CD4-positive, alpha-beta T cell treated with Interferon alpha-2 for 1 hour (primary cell): ENCODE measurements at places on chromosomes 2 and 18.

GRCh38 chr2:11998218-11998617 lies 251.8 kb downstream of the LPIN1 start:
- peak; percentile 17 for DNase-seq

DNA sequence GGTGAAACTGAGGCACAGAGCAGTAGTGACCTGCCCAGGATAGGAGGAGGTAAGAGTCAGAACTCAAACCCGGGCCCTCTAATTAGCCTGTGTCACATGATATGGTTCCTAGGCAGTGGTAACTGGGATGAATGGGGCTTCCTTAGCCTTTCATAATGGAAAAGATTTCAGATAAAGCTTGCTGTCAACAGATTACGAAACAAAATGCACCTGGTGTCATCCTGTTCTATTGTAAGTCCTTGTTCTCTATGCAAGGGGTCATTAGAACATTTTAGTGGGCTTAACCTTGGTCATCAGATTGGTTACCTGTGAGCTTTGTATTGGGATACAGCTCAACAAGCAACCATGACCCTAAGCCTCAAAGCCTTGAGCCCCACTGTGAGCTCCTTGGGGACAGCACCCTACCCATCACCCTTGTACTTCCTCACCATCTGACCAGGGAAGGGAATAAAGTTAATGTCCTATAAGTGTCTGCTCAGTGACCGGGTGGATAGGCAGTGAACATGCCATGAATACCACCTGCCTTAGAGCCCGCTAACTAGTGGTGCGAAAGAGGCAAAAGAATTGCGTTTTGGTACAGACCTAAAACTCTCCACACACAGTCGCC lies 70.3 kb upstream of the RMDN2 start:
- no peak for DNase-seq

DNA sequence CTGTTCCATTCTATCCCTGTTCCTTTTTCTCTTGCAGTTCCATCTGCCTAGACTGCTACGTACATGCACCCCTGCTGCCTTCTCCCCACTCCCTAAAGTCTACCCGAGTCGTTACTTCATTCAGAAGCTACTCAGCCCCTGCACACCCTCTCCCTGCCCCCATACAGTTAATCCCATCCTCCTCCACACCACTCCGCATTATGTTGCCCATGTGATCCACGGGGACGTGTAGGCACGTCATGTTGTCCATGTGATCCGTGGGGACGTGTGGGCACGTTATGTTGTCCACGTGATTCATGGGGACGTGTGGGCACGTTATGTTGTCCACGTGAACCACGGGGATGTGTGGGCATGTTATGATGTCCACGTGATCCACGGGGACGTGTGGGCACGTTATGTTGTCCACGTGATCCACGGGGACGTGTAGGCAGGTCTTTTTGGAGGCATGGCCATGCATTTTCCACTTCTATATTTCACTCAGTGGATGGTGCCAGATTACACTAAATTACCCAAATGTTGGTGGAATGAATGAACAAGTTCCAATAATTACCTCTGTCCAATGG lies 299.5 kb downstream of the DCDC2C start:
- no peak for DNase-seq

DNA sequence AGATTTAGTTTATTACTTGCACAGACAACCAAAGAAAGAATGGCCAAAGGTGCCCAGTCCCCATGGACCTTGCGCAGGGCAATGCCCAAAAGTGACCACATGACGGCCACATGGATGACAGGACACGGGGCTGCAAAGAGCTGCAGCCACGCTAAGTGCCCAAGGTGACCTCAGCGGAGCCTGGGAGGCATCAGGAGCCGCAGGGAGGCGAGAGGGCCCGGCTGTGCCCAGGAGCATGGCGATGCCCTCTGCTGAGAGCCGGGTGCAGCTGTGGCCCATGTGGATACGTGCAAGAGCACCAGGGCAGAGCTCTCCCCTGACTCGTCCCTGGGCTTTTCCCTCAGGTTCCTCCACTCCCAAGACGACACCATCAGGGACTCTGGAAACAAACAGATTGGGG lies 14.7 kb downstream of the HES6 start:
- no peak for DNase-seq

- DNase-seq: no peak
These were observed 258.5 kb downstream of the ALK start for GRCh38 chr2:29662861-29663260.

DNA sequence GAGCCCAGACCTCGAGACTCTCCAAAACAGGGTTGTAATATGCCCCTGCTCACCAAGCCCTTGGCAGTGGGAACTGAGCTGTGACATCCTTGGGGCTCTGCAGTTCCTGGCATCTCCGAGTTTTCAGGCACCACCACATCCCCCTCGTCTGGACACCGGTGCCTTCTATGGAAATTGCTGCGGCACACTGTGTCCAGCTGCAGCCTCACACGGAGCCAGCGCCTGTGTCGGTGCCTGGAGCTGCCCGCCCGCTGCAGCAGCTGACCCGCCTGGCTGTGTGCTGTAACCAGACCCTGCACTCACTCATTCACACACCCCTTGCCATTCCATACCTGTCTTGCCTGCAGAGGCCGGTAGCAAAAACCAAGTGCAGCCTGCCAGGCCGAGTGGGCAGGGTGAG lies 11.8 kb downstream of the IWS1 start:
- DNase-seq: no peak

DNA sequence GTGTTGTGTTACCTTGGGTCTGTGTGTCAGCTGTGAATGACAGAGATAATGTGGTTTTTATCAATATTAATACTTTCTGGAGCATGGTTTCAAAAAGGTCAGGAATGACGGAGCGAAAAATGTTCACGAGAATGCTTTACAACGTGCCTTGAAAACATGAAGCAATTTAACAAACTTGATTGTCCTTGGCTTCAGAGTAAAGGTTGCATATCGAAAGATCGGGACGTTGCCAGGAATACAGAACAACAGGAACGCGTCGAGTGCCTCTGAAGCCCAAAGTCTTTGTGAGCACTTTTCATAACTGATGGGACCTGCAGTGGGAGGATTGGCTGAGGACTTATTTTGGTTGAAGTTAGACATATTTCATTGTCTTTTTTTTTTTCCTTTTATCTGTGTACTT lies 206.1 kb downstream of the ZNF407 start:
- no peak for DNase-seq

GRCh38 chr18:68991286-68991685 lies 193.4 kb downstream of the CCDC102B start:
- no peak for DNase-seq

DNA sequence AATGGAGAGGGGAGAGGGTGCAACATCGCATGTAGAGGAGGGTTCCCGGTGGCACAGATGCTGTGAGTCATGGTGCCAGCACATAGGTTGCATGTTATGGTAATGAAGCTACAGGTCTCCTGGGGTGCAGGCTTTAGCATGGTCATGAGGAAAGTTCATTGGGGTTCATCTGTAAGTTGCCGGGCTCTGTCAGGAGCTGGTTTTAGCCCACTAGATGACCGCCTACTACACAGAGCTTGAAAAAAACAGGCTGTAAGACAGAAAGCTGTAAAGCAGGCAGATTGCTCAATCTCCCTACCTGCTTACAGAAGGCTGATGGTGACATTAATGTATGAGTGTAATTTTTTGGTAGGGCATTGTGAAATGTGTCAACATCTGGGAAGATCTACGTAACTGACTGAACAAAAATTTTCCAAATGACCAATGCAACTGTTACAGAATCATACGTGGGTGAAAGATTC lies 23.9 kb downstream of the DYSF start:
- peak; percentile 27 for DNase-seq

GRCh38 chr2:227856697-227857096 lies 14.7 kb upstream of the DAW1 start:
- DNase-seq: no peak

GRCh38 chr2:39994151-39994550 lies 215.1 kb upstream of the THUMPD2 start:
- no peak for DNase-seq

- DNase-seq: no peak
These were observed 53.3 kb upstream of the TUBA3E start for GRCh38 chr2:130251535-130251872.

- no peak for DNase-seq
These were observed 40.9 kb downstream of the KLHL29 start for GRCh38 chr2:23425885-23426262.

DNA sequence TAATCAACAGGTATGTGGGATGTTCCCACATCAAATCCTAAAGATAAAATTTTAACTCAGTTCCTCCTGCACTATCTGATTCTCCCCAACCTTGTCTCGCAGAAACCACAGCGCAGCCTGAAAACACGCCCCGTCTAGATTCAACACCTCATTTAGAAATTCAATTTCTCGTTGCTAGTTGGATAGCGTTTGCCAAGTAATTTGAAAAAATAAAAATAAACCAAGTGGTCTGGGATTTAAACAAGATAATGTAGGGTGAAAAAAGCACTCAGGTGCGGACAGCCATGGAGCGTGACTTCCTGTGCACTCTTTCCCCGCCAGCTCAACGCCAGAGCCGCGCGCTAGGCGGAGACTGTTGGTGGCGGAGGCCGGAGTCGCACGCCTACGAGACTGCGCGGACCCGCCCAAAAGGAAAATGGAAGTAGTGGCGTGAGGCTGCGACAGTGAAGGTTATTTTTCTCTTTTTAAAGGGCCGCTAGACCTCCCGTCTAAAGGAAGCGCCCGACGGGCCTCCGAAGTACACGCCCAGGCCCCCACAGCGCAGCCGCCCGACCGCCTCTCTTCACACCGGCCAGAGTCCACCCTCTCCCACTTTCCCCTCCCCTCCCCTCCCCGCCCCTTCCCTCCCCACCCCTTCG lies 615 bp upstream of the CCNT2 start:
- peak; percentile 90 for DNase-seq

DNA sequence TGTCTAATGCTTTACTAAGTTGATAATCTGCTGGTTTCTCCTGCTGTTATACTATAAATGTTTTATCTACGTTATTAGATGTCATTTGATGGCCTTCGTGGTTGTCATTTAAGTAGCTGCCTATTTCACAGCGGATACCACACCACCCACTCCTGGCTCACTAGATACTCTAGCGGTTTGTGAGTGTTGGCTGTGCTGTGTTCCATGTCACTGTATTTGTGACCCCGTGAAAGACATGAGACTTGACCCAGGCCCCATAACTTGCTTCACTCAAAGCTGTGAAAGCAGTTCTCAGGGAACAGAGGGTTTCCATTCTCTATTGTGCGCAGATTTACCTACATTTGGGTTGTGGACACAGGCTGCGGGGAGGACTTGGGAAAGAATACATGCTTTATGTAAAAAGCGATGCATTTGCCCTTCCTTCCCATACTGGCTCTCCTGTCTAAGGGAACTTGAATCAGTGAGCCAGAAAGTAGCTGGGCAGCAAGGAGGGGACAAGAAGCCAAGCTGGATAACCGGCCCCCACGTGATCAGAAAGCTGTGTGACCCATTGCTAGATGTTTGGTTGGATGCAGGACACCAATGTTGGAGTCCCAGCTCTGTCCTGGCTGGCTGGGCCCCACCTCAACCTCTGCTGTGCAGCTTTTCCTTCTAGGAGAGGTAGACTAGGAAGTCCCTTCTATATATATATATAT lies 52.2 kb downstream of the PLB1 start:
- no peak for DNase-seq

- DNase-seq: no peak
These were observed 832.4 kb upstream of the CDH2 start for GRCh38 chr18:29009250-29009803.

DNA sequence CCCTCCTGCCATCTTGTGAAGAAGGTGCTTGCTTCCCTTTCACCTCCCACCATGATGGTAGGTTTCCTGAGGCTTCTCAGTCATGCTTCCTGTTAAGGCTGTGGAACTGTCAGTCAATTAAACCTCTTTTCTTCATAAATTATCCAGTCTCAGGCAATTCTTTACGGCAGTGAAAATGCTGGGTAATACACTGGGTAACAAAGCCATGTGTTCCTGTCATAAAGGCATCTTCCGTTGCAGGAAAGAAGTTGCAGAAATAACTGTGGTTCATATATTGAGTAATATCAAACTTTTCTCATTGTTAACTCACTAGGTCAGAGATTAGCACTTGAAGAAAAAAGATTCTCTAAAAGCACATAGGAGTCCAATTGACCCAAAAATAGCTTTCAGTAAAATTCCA lies 163.9 kb upstream of the HNMT start:
- DNase-seq: no peak
